ENCODE measurements at places on chromosomes 4 and X. TPM values are rescaled to one million over a fixed set of nuclear protein-coding genes. Genes with fewer than 3 reads are reported as not detected.

Gene GLRA3
- total RNA-seq = not detected

Gene GPRASP3
- 1.6 TPM for total RNA-seq

DNA sequence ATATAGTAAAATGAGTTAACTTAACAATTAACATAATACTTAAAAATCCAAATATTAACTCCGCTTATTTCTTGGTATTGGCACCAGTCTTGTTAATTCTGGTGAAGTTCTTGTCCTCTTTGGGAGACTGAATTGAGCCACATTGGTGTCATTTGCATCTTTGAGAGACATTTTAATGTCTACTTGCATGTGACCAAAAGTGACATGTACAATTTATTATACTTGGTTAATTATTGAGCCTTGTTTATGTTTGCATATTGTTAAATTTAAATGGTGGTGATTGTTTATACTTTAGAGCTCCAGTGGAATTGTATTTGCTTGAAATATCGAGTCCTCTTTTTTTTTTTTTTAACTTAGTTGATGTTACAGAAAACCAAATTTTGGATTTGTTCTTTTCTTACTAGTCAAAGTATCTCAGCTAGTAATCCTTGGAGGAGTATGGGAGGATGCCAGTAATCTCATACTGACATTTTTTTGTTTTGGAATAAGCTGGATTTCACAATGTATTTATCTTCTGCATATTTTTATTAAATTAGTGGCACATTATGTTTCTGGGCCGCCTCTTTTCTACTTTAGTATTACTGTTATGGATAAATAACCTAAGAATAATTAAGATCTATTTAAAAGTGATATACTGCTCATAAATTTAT, 3.9 kb downstream of the SPCS3 start:
- DNase-seq = no peak

- no peak for DNase-seq
Measured at GRCh38 chr4:141686879-141687278, 50.5 kb downstream of the IL15 start.

DNA sequence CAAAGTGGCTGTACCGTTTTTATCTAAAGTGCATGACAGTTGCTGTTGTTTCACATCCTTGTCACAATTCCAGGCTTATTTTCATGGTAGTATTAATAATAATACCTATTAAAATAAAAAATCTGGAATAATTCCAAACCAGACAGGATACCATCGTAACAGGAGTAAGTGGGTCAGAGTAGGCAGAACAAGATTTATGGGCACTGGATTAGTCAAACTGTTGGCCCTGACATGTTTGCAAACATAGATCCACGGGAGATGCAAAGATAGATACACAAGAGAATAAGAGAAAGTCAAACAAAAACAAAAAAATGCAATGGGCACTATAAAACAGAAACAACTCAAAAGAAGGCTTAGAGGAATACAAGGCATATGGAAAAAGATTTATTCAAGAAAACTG, 449.5 kb upstream of the HS3ST1 start:
- DNase-seq = no peak

GRCh38 chr4:10128761-10129160, 12.2 kb upstream of the WDR1 start:
- no peak for DNase-seq

DNA sequence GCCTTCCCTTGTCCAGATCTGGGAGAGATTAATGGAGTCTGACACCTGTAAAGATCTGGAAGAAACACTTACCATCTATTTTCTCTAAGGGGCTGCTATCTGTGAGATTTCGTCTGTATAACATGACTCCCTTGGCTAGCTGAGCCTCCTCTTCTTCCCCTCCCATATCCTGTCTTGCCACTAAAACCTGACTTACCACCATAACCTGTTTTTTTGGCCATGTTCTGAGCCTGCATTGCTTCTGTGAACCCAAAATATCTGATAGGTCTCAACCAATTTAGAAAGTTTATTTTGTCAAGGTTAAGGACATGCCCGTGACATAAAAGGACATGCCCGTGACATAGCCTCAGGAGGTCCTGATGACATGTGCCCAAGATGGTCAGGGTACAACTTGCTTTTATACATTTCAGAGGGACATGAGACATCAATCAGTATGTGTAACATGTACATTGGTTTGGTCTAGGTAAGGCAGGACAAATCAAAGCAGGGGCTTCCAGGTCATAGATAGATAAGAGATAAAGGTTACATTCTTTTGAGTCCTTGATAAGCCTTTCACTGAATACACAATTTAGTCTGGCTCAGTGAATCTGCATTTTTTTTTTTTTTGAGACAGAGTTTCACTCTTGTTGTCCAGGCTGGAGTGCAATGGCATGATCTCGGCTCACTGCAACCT, 11.4 kb downstream of the MGST2 start:
- DNase-seq = no peak

DNA sequence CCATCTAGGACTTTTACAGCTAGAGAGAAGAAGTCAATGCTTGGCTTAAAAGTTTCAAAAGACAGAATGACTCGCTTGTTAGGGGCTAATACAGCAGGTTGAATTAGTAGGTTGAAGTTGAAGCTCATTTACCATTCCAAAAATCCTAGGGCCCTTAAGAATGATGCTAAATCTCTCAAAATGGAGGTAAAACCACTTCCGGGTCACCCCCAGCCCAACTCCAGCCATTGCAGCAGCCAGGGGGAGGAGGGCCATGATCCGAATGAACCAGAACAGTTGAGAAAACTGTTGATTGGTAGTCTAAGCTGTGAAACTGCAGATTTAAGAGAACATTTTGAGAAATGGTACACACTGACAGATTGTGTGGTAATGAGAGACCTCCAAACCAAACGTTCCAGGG, 245.4 kb downstream of the HNRNPD start:
- DNase-seq = no peak

GRCh38 chrX:2676794-2677675, 14.1 kb upstream of the CD99 start:
- DNase-seq = no peak

DNA sequence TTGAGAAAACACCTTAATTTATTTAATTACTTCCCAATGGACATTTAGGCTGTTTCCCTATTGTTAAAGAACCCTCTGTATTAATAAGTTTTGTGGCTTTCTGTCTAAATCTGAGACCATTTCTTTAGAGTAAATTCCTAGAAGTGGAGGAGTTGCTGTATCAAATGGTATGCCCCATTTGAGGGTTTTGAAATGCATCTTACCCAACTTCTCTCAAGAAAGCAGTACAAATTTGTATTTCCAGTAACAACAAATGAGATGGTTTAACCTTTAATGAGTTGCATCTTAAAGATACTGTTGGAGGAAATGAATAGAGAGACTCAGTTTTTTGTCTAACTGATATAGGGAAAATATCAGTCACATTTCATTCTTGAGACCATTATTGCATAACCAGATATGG, 70.5 kb upstream of the CBLL2 start:
- DNase-seq = no peak

DNA sequence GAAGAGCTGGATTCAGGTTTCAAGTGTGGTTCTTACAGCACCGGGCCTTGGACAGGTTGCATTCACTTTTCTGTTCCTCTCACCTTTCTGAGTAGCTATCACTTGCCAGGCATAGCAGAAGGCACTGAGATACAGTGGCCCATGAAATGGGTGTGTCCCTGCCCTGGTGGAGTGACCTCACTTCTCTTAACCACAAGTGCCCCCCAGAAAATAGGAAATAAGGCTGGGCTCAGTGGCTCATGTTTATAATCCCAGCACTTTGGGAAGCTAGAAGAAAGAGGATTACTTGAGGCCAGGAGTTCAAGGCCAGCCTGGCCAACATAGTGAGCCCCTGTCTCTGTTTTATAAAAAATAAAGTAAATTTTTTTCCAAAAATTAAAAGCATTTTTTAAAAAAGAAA, 101.7 kb upstream of the KIT start:
- DNase-seq = no peak

DNA sequence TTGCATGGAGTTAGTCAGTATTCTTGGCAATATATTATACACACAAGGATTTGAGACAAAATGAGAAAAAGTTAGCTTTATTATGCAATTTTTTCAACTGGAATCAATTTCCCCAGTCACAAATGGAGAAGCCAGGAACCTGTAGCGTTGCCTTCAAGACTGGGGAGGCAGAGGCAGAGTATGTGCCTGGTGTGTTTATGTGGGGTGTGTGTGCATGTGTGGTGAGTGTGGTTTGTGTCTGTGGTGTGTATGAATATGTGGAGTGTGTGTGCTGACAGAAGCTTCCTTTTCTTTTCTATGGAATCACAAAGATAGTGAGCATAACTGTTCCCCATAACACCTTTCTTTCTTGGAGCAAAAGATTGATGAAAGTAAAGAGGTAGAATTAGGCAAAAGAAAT, 37.0 kb downstream of the TNIP3 start:
- DNase-seq = no peak

Data from activated CD4-positive, alpha-beta memory T cell treated with anti-CD3 and anti-CD28 coated beads, Interleukin-2, amount 10 ng/mL, durations not matched to agents 7 days and 5 days (primary cell).